ENCODE measurements at places on chromosomes 2 and 18.
A peak's percentile ranks its signal among the peaks of the same experiment; 100 is the strongest.

- DNase-seq, result no peak
These were observed 13.2 kb upstream of the ENOSF1 start for GRCh38 chr18:725646-726045.

- no peak for DNase-seq
These were observed 44.9 kb upstream of the ID2 start for GRCh38 chr2:8636721-8637636.

GRCh38 chr18:63725682-63726480 is 23.1 kb downstream of the SERPINB11 start:
- DNase-seq, result no peak

DNA sequence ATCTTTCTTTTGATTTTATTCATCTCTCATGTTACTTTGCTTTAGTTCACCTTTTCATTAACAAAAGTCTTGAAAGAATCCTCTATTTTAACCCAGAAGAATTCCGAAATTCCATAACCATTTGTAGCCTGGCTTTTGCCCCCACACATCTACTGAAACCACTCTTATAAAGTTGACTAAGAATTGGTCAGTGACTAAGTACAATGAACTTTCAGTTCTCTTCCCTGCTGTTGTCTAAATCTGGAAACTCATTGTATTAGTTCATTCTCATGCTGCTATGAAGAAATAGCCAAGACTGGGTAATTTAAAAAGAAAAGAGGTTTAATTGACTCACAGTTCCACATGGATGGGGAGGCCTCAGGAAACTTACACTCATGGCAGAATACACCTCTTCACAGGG is 49.9 kb upstream of the PNPT1 start:
- no peak for DNase-seq

GRCh38 chr18:43303376-43303775 is 26.1 kb upstream of the SYT4 start:
- no peak for DNase-seq

DNA sequence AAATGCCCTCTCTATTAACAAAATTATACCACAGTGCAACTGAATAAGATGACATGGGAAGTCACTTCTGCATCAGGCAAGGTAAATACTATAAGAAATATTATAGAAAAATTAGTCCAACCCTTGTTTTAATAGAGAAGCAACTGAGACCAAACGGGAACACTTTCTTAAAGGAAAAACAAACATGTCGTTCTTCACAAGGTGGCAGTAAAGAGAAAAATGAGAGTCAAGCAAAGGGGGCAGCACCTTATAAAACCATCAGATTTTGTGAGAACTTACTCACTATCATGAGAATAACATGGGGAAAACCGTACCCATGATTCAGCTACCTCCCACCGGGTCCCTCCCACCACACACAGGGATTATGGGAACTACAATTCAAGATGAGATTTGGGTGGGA is 481.7 kb upstream of the CRIM1 start:
- no peak for DNase-seq

- DNase-seq, result no peak
These were observed 112.2 kb upstream of the NABP1 start for GRCh38 chr2:191565647-191566198.

DNA sequence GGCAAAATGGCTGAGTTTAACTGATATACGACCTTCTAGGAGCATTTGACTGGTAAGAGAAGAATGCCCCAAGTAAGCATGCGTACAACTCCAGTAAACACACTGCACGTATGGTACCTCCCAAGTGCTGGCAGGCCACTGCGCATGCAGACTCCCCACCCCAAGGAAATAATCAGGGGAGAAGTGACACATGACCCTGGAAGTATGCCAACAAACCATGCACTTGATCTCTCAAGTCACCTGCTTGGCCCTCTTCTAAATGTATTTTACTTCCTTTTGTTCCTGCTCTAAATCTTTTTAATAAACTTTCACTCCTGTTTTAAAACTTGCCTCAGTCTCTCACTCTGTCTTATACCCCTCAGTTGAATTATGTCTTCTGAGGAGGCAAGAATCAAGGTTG is 129.8 kb upstream of the COL5A2 start:
- no peak for DNase-seq

DNA sequence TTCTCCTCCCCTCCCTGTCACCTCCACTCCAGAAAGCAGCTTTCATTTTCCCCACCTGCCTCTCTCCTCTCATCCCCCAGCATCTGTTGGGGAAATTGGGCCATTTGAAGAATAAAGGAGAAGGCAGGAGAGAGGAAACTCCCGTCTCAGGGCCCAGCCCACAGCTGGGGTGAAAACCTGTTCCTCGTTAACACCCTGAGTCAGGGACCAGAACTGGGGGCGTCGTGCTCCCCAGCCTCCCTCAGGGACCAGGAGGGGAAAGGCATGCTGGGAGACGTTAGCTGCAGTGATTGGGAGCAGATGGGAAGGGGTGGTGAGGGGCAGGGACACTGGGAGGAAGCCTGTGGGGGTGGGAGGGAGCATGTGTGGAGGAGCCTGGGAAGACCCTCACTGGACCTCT is 251.3 kb downstream of the DYSF start:
- no peak for DNase-seq

DNA sequence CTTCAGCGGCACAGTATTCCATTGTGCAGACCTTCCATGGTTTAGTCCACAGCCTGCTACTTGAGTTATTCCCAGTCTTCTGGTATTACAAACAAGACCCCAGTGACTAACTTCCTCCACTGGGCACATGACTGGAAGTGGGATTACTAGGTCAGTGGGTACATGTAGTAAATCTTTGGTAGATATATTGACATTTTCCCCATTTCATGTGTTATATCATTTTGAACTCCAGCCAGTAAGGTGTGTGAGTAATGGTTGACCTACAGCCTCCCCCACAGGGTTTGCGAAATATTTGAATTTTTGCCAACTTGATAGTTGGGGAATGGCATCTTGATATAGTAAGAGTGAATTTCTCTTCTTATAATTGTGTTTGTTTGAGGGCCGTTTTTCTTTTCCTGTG is 58.8 kb downstream of the RNF144A start:
- DNase-seq, result no peak

- DNase-seq, result no peak
These were observed 3.1 kb upstream of the HES6 start for GRCh38 chr2:238242731-238243495.

DNA sequence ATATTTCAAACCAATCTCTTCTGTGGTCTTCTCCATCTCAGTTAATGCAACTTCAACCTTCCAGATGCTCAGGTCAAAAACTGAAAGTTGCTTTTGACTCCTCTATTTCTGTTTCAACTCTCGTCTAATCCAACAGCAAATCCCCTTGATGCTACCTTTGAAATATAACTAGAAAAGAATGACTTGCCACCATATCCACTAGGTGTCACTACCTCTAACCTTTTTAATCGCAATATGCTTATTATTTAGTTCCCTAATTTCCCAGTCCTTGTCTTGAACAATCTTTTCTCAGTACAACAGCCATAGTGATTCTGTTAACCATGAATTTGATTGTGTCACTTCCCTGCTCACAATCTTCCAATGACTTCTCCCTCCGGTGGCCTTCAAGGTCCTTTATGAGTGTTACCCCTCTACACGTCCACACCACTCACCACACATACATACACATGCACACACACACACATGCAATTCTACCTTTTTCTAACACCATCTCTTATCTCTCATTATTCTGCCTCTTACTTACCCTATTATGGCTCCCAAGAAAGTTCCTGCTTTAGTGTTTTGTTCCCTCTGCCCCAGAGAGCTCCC is 245.5 kb upstream of the KCNJ3 start:
- no peak for DNase-seq

GRCh38 chr18:42069036-42069435 is 114.0 kb downstream of the PIK3C3 start:
- DNase-seq, result no peak

GRCh38 chr2:202064171-202064880 is 8.7 kb upstream of the KIAA2012 start:
- no peak for DNase-seq

DNA sequence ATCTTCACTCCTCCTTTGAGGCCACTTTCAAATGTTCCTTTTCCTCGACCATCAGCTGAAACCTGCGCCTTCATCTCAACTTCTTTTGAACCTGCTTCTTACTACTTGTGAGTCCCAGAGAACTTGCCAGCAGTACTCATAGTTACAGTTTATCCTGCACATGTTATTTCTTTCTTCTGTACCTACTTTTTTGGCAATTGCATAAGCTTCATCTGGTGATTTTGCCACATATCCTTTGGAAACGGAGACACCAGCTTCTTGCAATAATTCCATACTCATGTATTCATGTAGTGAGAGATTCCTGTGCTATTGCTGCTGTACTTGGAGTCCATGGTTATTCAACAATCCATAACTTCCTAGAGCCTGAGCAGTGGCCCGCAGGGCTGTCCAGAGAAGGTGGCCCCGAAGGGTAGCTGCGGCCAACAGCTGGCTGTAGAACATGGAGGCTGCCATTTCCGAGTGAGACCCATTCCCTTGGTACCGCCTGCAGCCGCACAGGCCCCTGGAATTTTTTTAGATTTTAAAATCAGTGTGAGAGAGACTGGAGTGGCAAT is 39.4 kb downstream of the EFR3B start:
- no peak for DNase-seq

GRCh38 chr2:128557831-128558241 is 239.2 kb upstream of the HS6ST1 start:
- no peak for DNase-seq

DNA sequence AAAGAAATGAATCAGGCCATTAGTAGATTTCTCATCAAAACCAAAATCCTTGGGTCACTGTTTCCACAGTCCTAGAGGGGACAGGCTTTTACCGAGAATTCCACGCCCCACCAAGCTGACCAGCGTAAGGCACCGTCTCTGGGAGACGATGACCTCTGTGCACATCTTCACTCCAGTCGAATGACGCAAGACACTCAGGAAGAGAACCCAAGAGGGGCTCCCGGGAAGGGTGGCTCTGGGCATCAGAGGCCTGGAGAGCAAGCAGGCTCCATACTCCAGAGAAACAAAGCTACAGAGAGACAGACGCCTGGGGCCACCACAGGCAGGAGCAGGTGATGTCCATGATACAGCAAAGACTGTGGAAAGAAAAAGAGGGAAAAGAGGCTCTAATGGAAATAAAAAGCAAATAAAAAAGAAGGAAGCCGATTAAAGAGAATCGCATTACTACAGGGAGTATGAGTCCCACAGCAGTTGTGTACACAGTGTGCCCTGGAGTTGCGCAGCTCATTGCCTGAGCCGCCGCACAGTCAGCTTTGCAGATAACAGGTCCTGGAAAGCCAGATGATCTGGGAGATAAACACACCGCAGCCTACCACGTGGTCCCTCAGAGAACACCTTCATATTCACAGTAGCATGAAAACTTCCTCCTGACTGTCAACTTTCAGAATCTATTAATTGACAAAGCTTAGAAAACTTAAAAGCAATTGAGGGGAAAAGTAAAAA is 572.7 kb upstream of the SALL3 start:
- no peak for DNase-seq

DNA sequence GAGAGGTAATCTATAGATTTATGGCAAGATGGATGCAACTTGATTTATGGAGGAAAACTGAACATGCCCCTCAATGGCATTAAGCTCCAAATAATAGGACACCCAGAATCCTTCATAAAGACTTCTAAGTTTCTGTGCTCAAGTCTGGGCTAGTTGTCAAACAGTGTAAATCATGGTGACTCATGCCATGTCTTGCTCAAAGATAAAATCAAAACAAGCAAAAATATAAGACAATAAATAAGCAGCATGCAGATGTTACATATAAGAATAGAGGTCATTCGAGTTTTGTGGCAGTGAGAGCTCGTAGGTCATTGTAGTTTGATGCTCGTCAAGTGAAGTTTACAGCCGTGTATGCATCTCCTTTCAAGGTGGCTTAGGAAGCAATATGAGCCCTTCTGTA is 403.2 kb downstream of the THSD7B start:
- no peak for DNase-seq

DNA sequence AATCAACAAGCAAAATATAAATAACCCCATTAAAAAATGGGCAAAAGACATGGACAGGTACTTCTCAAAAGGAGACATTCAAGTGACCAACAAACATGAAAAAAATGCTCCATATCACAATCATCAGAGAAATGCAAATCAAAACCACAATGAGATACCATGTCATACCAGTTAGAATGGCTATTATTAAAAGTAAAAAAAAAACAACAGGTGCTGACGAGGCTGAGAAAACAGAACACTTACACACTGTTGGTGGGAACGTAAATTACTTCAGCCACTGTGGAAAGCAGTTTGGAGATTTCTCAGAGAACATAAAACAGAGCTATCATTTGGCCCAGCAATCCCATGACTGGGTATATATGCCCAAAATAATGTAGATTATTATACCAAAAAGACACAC is 69.1 kb downstream of the CWC22 start:
- no peak for DNase-seq

DNA sequence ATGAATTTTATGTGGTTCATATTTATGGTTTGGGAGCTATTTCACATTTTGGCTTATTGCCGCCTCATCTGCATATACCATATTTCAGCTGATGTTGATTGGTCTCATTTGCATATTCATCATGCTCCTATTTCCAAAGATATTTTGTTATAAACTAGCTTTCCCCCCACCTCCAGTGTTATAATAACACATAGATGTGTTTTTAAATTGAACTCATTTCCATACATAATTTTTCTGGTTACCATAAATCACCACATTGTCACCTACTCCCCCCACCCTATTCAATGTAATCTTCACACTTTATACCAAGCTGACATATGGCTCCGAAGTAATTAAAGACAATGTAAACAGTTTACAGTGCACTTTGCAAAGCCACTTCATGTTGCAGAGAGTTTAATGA is 101.2 kb downstream of the FSHR start:
- DNase-seq, result no peak

GRCh38 chr2:64466478-64467085 is 12.6 kb downstream of the LGALSL start:
- no peak for DNase-seq

GRCh38 chr18:49041435-49042245 is 90.9 kb upstream of the SMAD7 start:
- peak; percentile 20 for DNase-seq

- DNase-seq, result no peak
These were observed 16.7 kb downstream of the DNMT3A start for GRCh38 chr2:25324905-25325592.

- no peak for DNase-seq
These were observed 125.8 kb downstream of the C1D start for GRCh38 chr2:67936969-67937368.

GRCh38 chr18:51278045-51278649 is 80.7 kb upstream of the MEX3C start:
- DNase-seq, result peak; percentile 46

Measured in stimulated activated CD4-positive, alpha-beta T cell treated with anti-CD3 and anti-CD28 coated beads, TNF-alpha, amount 100 ng/mL, for 24 hours (primary cell).